ENCODE measurements at places on chromosomes 11 and 22.
A peak's percentile ranks its signal among the peaks of the same experiment; 100 is the strongest.

DNA sequence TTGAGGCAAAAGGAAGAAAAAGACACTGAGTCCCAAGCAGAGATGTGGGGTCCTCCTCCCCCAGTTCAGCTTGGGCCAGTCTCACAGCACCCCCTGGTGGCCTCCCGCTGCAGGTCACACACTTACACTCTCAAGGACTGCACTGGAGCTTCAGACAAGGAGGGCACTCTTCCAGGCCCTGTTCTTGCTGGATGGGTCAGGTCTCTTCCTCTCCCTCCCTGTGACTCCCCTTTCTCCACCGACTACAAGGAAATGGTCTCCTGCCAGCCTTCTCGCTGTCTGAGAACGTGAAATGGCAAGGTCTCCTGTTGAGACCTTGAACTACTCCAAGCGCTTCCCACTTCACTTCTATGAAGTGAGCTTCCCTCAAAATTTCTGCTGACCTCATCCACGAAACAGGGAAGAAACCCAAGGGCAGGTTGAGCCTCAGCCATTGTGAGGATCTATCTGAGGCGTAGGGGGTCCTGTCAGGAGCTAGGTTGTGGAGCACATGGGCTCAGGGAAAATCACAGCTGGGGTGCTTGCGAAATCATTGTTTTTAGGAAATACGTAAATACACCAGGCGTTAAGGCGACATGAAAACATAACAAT is 11.2 kb upstream of the IGLL1 start:
- peak; percentile 21 for DNase-seq

DNA sequence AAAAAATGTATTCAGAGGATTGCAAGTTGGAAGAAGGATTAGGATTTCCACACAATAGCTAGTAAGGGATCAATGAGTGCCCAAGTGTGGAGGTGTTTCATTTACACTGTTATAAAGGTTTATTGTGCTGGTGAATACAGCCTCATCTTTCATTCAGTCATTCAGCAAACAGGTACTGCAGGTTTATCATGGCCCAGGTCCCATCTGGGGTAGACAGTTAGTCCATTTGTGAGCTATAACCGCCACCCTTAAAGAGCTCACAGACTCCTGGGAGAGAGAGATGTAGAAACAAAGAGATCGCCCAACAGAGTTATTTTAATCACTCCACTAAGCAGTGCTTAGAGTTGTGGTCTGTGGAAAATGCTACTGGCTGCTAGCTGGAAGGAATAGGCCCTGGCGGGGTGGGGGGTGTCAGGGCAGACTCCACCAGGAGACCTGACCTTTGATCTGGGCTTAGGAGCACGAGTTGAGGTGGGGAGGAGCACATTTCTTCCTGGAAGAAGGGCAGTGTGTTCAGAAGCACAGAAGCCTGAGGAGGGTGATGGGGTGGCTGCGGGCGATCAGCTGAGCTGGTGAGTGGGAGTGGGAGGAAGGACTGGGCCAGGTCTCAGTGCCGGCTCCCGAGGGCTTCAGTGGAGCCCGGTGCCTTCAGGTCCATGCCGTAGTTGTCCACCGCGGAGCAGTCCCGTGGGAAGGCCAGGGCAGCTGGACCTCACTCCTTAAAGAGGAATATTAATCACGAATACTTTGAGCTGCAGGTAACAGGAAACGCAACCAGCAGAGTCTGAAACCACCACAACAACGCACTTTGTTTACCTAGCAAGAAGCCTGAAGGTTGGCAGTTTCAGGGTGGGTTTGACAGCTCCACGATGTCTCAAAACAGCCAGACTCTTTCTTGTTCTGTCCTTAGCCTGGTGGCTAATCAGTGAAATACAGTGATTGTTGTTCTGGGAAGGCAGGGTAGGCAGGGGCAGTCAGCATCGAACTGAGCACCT is 11.2 kb downstream of the TOM1 start:
- no peak for DNase-seq

- DNase-seq = no peak
Observed at GRCh38 chr22:48884786-48885185, 942.9 kb downstream of the BRD1 start.

- no peak for DNase-seq
Observed at GRCh38 chr22:50604256-50605001, 3.8 kb downstream of the MAPK8IP2 start.

- no peak for DNase-seq
Observed at GRCh38 chr11:65382804-65383368, 440 bp upstream of the SLC25A45 start.

- no peak for DNase-seq
Observed at GRCh38 chr11:18427240-18427639, 15.1 kb downstream of the LDHC start.

DNA sequence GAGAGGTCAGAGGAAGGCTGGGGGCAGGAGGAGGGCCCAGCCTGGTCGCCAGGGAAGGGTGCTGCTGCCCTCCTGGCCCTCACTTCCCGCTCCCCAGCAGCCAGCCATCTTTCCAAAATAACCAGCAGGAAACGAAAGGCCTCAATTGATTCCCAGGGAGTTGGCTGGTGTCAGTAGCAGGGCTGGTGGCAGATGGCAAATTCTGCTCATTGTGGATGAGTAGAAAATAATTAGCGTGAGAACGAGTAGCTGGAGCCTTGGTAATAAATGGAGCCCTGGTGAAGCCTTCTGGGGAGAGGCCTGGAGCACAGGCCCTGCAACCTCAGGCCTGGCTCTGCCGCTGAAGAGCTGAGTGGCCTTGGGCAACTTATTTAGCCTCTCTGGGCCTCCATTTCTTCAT is 31.3 kb downstream of the DAGLA start:
- no peak for DNase-seq

DNA sequence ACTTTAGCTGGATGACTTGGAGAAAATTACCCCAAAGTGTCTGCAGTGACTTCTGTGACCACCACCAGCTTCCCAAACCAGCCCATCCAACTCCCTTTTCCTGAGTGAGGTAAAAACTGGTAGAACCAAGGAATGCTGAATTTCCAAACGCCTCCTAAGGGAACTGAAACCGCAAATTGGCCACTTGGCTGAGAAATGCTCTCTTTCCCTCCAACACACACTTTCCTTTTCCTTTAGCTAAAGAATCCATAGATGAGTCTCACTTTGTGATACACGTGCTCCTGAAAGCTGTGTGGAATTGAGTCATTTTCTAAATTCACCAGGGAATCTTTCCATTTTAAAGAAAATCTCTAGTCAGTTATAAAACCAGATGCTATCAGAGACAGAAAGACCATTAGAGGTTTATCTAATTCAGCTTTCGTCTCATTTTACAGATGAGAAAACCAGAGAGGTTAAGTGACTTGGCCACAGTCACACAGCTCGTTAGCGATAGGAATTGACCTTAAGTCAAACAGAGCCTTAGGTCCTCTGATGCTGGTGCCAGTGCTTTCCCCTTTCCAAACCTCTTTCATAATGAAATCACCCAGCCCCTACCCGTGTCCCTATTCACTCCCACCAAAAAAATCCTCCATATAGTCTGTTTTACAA is 137.2 kb downstream of the COMMD9 start:
- no peak for DNase-seq

DNA sequence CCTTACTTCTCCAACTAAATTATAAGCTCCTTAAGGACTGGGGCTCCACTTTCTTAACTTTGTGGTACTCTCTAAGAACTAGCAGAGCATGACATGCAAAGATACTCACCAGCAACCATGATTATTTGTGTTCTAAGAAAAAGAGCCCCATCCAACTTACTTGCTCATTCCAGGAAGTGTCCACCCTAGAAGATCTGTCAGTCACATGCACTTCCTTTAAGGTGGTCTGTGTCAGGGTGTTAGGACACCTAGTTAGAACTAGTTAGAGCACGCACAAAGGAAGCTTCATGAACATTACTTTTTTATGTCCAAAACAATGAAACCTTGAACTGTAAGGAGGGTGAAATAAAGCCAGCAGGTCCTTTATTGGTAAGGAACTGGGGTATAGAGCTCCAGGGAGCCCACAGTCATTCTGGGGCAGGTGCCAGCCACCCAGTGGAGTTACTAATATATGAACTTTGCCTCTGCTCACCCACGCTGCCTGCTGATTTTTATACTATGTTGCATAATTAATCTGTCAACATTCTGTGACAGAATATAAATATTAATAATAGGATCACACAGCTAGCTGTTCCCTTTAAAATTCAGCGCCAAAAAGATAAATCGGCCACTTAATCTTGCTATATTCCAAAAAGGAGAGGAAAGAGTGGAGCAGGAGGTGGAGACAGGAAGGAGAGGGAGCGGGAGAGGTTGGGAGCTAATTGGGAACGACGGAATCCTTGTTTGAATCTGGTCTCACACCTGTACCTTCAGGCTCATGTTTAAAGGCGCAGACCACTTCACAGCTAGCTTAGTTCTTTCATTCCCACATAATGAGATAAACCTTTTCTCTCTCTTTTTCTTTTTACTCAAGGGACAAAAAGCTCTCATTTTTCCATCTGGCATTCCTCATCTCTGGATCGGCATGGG is 755.0 kb downstream of the OPCML start:
- no peak for DNase-seq

DNA sequence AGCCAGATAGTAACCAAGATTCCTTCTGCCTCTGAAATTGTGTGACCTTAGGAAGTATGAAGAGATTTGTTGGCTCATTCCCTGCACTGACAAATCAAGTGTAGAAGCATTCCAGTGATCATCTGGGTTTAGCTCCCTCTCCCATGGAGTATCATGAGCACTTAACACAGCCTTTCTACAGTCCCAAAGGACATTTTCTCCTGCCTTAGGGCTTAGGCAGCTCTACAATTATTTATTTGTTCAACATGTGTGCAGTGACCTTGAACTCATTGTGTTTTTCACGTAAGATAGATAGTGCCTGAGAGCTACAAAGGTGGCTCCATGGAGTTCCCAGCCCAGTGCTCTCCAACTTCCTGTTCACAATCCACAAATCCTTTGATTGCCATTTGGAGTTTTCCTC is 94.8 kb upstream of the FAT3 start:
- DNase-seq = no peak

DNA sequence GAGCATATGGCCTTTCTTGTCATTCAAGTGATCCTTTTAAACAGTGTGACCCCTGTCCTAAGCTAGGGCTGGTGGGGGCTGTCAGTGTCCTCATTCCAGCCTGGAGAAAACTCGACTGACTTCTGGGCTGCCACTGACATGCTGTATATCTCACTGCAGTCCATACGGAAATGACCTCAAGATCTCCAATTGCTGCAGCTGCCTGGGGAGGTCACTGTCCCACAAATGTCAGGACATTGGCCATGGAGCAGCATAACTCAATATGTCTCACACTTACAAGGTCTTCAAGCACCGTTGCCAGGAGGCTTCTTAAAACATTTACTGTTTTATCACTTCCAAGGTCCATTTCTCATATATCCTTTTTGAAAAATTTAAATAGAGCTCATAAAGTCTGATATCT is 27.8 kb upstream of the CSNK2A3 start:
- DNase-seq = no peak

DNA sequence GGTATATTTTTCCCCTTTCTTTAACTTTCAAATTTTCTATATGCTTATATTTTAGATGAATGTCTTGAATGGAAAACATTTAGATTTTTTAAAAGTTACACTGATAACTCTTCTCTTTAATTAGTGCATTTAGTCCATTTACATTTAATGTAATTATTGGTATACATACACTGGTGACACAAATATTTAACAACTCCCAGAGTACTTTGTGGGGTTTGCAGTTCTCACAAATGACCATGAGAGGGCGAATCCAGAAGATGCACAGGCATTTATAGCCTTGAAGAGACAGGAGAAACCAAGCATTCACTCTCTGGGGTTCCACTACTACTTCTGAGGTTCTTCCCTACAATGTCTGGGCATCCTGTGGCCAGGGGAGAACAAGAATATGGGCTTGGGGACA is 125.1 kb downstream of the TIMP3 start:
- DNase-seq = no peak

- no peak for DNase-seq
Observed at GRCh38 chr22:27709919-27710675, 91.5 kb downstream of the MN1 start.

DNA sequence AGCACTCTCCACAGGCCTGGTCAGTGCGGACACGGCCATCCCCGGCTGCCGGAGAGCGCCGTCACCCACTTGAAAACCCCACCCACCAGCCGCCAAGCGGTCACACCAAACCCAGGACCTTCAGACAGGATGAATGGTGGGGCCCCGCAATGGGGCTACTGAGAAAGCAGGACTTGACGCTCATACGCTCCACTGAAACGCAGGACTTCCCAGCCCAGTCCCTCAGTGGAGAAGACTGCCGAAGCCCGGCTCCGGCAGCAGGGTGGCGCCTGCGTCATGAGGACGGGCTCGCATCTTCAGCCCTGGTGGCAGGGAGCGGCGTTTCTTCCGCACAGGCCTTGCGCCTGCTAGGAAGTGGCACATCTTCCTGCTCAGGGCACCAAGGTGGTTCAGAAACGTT is 15.3 kb upstream of the PHLDA2 start:
- DNase-seq = no peak

DNA sequence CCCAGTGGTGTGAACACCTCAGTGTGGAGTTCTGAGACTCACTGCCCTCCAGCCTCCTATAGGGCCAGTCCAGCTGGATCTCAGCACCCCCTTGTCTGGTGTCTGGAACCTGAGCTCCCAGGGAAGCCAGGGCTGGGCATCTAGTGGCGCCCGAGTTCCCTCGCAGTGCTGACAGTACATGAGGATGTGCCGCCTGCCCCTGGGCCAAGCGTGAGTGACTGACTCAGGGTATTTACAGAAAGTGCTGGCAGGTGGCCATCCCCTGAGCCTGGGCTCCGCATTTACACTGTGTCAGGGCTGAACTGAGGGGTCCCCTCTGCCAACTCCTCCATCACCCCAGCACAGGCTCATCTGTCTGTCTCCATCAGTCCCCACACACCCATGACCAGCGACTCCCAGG is 185.3 kb downstream of the BRD1 start:
- no peak for DNase-seq

- no peak for DNase-seq
Observed at GRCh38 chr11:124865902-124866851, 945 bp downstream of the ROBO3 start.

DNA sequence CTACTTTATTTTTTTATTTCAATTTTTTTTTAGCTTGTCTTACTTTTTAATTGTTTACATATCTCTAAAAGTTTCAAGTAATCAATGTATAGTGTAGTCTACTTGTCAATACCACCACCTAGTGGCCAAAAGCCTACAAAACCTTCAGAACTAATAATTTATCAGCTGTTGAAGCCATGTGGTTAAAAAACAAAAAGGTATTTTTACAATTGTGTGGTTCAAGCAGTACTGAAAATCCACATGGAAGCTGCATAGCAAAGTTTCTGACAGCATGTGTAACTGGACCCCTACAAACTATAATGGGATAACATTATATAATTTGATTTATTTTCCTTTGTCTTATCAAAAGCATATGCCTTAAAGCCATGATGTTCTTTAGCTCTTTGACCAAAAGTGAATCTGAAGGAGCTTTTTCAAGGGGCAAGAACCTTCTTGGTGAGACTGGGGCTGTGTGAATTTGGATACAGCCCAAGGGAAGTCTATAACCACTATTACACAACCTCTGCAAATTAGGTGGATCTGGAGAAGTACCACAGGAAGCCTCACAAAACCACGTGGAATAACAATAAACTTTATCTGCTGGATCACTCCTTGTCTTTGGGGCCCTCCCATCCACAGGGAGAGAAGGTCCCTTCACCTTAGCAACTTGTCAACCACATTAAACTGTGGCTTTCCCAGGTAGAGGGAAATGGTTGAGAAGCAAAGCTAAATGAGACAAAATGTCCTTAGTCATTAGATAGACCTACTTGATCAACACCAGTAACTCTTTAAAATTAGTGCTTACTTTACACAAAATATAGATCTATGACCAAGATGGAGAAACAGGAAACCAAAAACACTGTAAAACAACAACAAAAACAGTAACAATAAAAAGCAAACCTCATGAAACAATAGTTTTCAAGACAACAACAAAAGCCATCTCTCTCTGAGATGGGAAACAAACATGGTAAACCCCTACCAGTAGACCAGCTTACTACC is 9.9 kb downstream of the NARS2 start:
- no peak for DNase-seq
